Epithelial cell of esophagus (primary cell): ENCODE measurements at places on chromosomes 3 and 15.
A peak's percentile ranks its signal among the peaks of the same experiment; 100 is the strongest.

DNA sequence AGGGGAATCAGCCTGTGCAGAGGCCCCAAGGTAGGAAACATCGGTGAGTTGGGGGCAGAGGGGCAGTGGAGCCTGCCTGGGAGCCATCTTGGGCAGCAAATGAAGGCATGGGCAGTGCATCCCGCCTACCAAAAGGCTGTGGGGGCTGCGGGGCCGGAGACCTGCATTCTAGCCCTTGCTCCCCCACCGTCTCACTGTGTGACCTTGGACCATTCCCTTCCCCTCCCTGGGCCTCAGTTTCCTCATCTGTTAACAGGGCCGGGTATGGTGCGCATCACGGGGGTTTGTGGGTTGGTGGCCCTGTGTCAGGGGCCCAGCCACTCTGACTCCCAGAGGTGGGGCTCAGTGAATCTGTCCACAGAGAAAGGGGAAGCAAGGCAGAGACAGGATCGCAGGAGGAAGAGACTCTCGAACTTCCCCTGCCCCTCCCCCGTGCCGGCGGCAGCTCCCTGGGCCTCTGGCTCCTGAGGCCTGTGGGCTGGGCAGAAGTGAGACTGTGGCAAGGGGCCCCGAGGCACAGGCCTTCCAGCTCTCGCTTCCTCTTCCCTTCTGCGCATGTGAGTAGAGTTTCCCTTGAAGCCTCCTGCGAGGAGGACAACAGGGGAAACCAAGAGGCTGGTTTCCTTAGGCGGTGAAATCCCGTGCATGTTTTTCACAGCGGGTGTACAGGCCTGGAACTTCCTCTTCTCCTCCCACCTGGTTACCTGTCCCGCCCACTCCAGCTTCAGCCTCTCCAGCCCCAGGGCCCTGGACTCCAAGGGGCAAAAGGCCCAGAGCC is 42.9 kb downstream of the IDH2 start:
- peak; percentile 50 for DNase-seq

DNA sequence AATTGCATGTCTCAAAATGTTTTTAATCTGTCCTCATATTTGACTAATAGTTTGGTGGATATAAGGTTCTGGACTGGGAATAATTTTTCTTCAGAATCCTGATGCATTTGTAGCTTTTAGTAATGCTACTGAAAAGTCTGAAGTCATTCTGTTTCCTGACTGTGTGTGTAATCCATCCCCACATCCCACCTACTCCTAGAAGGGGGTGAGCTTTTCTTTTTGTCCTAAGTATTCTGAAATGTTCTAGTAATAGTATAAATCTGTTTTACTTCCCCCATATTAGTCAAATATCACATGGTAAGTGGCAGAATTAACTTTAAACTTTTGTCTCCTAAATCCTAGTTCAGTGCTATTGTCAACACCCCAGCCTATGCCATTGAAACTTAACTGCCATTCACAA is 162.8 kb downstream of the GREM1 start:
- no peak for DNase-seq

- peak; percentile 83 for DNase-seq
Observed at GRCh38 chr15:82140886-82141285, 95.1 kb upstream of the MEX3B start.

- no peak for DNase-seq
Observed at GRCh38 chr3:94482686-94483085, 419.8 kb downstream of the NSUN3 start.

GRCh38 chr3:40417845-40418543 is 31.0 kb downstream of the ENTPD3 start:
- DNase-seq = peak; percentile 96

DNA sequence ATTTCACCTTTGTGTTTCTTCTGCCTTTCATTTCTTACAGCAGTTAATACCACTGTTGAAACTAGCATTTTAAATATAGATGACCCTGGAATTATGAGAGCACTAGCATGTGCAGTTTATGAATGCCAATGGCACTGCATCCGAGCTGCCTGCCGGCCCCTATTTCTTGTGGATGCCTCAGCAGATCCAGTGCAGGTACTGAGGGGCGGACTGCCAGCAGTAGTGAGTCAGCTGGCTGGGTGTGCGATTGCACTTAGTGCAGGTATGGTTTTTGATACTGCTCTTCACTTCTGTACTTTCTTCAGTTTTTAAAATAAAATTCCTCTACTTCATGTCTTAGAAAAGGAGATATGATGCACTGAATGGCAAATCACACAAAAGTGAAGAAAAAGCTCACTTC is 453.0 kb downstream of the DIPK2A start:
- peak; percentile 31 for DNase-seq

DNA sequence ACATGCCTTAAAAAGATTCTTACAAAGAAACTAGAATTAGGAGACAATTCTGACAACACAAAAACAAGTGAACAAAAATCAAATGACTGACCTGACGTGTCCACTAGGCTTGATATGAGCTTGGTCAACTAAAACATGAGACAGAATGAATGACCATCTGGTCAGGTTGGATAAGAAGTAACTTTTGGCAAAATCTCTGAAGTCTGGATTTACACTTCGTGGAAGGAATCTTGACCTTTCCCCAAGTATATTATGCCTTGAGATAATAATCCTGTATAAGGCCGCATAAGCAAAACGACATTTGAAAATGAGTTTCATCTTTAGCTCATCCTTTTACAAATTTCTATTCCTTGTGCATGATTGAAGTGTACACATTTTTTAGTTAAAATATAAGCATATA is 1.1 kb upstream of the TF start:
- no peak for DNase-seq

DNA sequence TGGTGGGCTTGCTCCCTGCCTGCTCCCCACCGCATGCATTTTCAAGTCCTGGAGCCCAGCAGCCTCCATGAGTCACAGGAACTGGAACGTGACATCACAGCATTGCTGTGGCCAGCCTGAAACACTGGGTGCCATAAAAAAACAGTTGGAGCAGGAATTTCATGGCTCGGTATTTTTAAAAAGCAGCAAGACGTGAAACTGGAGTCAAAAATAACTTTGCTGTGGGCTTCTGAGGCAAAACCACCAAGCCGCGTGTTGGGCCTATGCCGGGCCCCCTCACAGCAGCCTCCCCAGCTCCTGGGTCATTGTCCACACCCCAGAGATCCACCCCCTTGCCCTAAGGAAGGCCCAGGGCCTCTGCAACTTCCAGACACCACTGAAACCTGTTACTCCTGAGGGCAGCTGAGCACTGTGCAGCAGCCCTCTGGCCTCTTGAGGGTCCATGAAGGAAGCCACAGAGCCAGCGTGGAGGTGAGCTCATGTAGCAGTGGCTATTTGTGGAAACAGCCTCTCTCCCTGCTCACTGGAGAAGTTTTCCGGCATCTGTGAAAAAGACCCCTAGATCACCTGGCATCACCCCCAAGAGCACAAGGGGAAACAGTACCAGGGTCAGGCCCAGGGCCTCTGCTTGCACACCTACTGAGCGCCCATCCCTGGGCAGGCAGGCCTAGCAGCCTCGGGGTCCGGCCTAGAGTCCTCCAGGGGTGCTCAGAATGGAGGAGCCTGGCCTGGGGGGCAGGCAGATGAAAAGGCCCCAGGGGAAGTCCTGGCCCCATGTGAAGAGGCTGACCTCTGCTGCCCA is 34.0 kb upstream of the DUSP7 start:
- DNase-seq = peak; percentile 68

DNA sequence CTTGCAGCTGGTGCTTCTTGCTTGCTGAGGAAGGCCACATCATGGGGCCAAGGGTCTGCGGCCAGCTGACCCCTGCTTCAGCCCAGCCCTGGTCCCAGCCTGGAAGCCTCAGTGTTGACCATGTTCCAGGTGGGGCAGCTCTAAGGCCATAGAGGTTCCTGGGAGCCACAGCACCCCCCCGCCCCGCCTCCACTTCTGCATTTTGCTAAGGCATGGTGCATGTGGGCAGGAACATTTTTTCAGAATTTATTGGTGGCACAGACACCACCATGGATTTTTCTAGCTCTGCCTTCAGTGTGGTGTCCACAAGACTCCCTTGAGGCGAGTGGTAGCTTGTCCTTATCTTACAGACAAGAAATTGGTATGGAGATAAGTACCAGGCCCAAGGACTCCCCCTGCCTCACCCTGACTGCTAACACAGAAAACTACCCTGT is 1.9 kb upstream of the CHST14 start:
- no peak for DNase-seq

GRCh38 chr3:184760337-184761074 is 48.6 kb upstream of the MAGEF1 start:
- peak; percentile 73 for DNase-seq

GRCh38 chr3:131224886-131225550 is 156.6 kb upstream of the NUDT16 start:
- DNase-seq = peak; percentile 55

GRCh38 chr3:55218577-55218976 is 268.5 kb downstream of the WNT5A start:
- no peak for DNase-seq

DNA sequence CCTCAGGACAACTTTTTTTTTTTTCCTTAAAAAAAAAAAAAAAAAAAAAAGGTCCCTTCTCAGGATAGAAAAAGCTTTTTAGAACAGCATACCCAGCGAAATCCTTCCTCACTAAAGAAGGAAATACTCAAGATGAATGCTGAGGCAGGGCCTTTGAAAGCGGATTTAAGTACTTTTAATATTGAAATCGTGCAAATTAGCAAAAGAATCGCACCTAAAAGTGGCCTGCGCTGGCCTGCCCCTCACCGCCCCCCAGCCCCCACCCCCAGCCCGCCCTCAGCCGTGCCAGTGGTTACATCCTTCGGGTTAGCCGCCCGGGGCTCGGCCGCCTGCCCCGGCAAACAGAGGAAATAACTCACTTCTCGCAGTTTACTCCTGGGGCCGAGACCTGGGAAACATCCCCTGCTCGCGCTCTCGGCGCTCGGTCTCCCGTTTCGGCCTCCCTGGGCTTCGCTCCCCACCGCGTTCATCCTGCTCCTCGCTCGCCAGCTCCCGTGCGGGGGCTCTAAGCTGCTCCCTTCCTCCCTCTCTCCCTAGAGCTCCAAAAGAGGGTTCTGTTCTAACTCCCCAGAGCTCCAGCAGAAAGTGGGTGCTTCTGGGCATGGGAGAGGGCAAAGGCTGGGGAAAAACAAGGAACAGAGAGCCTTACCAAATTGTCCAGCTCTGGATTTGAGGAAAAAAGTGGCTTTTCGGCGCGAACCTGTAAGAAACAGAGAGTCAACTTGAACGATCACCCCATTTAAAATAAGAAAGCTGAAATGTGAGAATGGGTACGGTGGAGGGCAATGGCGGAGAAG is 5.2 kb downstream of the MEIS2 start:
- DNase-seq = no peak

DNA sequence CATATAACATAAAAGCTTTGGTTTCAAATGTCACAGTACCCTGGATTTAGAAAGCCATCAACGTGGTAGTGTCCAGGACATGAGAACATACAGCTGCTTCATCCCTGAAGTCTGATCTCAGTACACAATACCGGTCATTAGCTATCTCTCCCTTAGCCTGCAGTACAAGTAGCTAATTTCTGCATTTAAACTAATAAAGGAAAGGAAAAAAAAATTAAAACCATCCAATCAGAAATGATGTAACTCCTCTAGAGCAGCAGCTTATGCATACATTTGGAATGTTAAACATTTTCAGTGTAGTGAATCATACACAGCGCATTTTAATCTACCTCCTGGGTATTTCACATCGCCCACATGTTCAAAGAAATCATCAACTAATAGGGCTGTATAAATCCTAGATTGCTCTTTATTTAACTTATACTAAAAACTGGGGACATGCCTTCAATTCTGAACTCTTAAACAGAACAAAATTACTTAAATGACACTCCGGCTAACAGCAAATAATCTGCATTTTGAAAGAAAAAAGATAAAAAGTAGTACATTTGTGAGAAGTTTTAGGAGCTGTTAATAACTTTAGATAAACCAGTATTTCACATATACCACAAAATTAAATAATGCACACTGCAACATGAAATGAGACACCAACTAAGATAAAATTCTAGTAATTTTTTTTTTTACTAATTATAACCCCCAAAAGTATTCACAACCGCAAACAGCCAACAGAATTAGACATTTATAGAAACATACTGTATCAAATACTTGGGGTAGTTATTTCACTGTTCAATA is 3.7 kb downstream of the IGF2BP2 start:
- DNase-seq = peak; percentile 87

DNA sequence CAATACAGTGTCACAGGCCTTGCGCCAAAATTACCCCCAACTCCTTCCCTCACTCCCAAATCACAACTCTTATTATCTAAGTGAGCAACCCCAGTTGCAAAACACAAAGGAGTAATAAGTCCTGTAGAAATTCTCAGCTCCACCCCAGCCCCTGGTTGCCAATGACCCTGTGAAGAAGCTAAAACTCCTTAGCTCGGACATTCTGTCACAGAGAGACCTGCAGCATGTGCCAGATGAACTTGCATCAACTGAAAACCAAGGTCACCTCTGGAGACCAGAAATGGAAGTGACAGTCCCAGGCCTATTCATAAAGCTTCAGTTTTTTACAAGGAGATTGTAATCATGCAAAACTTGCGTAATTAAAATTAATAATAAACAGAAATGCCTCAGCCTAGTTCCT is 55.2 kb downstream of the RBPMS2 start:
- no peak for DNase-seq

- DNase-seq = no peak
Observed at GRCh38 chr15:95405447-95405846, 925.1 kb upstream of the NR2F2 start.

DNA sequence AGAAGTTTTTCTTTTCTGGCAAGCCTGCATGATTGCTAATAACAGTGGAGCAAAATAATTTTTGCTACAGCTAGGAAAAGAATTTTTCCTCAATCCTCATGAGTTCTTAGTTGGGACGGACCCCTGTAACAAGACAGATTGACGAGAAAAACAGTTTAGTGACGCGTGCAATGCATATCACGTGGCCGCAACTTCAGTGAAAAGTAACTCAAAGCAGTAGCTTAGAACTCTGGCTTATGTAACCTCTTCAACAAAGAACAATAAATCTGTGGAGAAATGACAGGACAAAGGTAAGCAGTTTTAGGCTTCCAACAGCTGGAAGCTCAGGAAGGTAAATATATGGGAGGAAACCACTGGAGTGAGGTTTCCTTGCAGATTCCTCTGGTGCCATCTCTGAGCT is 19.7 kb downstream of the FAM107A start:
- DNase-seq = no peak

GRCh38 chr15:82018201-82018600 is 27.6 kb downstream of the MEX3B start:
- DNase-seq = no peak

GRCh38 chr3:64901522-64901885 is 213.7 kb upstream of the ADAMTS9 start:
- DNase-seq = no peak

GRCh38 chr15:92322566-92323355 is 70.9 kb upstream of the ST8SIA2 start:
- no peak for DNase-seq

GRCh38 chr3:18987862-18988447 is 160.4 kb upstream of the KCNH8 start:
- DNase-seq = peak; percentile 2
